ENCODE measurements at places on chromosomes 13 and 19. TPM values are rescaled to one million over a fixed set of nuclear protein-coding genes. Genes with fewer than 3 reads are reported as not detected.
A peak's percentile ranks its signal among the peaks of the same experiment; 100 is the strongest.

DNA sequence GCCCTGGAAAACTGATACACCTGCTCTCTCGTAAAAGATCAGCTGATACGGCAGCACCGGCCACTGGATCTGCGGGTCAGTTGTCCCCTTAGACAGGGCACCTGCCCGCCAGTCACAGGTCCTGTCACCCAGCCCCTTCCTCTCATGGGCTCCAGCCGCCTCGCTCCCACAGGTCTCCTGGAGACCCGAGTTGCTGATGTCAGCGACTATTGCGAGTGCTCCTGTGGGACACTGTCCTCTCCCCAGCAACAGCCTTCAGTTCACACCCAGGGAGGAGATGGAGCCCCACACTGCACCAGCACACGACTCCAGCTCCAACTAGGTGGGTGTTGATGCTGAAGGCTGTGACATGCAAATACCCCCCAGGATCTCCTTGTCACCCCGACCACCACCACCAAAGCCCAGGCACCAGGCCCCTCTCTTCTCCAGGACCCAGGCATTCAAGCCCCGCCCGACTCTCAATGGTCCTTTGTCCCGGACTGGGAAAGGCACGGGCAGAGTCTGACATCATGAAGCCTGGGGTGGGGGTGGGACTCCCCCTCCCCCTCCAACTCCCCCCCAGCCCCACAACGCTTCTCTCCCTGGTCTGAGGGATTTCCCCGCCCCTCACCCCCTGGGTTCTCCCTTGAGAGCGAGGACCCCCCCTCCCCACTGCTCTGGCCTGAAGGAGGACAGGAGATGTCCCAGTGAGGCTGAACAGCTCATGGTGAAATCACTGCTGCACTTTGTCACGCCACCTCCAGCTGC, 1.4 kb upstream of the MAG start:
- DNase-seq, result no peak
- no peak overlapping the region for H3K4me3 ChIP-seq
- no peaks in the 10 kb centered on the region for H3K36me3 ChIP-seq

DNA sequence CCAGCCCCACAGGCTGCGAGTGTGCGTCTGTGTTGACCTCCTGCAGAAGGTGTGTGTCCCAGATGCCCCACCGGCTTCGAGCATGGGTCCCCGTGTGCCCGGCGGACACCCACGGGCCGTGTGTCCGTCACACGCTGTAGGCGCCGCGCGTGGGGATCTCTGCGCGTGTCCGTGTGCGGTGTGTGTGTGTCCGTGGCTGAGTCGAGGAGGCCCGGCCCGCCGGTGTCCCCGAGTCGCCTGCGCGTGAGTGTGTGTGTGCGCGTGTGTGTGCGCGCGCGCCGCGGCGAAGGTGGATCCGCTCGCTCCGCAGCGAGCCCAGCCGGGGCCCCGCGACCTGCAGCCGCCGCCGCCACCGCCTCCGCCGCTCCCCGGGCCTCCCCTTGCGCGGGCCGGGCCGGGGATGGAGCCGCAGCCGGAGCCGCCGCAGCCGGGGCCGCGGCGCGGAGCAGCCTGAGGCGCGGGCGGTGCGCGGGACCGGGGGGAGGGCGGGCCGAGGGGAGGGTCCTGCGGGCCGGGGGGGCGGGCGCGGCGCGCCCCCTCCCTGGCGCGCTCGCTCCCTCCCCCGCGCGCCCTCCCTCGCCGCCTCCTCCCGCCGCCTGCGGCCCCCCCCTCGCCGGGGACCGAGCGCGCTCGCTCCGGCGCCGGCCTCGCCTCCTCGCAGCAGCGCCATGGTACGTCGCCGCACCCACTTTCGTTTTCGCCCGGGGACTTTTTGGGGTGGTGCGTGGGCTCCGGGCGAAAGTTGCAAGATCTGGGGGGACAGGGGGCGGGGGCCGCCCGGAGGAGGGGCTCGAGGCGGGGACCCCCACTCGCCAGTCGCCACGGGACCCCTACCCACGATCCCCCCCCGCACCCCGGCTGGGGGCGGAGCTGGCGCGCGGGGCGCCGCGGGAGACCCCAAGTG, 7.1 kb upstream of the NFIC start:
- peaks cover 14% of the 10 kb centered on the region for H3K4me1 ChIP-seq
- DNase-seq, result peak; percentile 57

DNA sequence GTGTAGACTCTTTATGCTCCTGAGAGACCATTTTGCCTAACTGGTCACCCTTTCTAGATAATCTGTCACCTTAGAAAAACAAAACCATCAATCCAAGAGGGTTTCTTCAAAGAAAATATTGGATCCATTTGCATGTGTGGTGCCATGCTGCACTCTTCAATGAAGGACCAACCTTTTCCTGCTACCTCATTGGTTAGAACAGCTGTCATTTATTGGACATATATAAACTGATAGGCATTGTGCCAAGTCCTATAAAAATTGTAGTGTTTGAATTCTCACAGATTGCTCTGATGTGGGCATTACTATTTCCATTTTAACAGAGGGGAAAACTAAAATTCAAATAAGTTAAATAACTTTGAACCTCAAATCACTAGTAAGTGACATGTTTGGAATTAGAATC, 333.2 kb downstream of the MYO16 start:
- DNase-seq, result peak; percentile 28
- H3K4me1 ChIP-seq, result peaks cover 5% of the 10 kb centered on the region

DNA sequence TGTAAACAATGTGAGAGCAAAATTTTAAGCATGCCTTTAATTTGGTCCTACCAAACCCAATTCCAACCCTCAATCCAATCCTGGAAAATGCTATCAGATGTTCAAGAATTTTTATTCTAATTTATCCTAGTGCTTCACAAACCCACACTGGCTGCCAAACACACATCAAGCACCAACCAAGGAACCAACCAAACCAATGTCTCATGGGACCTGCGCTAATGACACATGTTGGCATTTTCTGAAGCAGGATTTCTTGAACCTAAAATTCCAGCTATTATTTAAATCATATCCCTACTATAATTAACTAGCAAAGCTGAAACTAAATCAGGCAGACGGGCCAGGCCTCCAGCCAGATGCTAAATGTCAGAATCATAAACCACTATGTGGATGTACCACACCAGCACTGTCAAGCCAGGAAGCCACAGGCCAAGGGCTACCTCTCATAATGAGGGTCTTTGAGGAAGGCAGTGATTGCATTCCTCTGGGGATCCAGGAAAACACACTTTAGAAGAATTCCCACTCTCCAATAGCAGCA, 5.8 kb downstream of the LATS2 start:
- H3K36me3 ChIP-seq, result no peaks in the 10 kb centered on the region
- H3K27ac ChIP-seq, result peak overlapping the region; percentile 45
- no peak overlapping the region for H3K4me3 ChIP-seq

- no peaks in the 10 kb centered on the region for H3K36me3 ChIP-seq
- H3K27me3 ChIP-seq, result no peaks in the 10 kb centered on the region
- no peak overlapping the region for H3K27ac ChIP-seq
- DNase-seq, result no peak
Observed at GRCh38 chr13:30401347-30401746, 20.9 kb upstream of the UBE2L5 start.

GRCh38 chr13:29510651-29511084, 84.8 kb downstream of the SLC7A1 start:
- H3K36me3 ChIP-seq, result peaks cover 7% of the 10 kb centered on the region
- no peak overlapping the region for H3K4me3 ChIP-seq
- H3K4me1 ChIP-seq, result peaks cover 3% of the 10 kb centered on the region
- H3K27me3 ChIP-seq, result no peaks in the 10 kb centered on the region
- H3K27ac ChIP-seq, result no peak overlapping the region
- DNase-seq, result no peak

- no peaks in the 10 kb centered on the region for H3K27me3 ChIP-seq
- peaks cover 25% of the 10 kb centered on the region for H3K4me1 ChIP-seq
- no peak overlapping the region for H3K4me3 ChIP-seq
- H3K27ac ChIP-seq, result no peak overlapping the region
Observed at GRCh38 chr19:56111601-56112312, 9.3 kb downstream of the ZNF787 start.

- H3K4me3 ChIP-seq, result no peak overlapping the region
- no peak overlapping the region for H3K27ac ChIP-seq
- no peaks in the 10 kb centered on the region for H3K4me1 ChIP-seq
- H3K27me3 ChIP-seq, result no peaks in the 10 kb centered on the region
- DNase-seq, result no peak
- no peaks in the 10 kb centered on the region for H3K36me3 ChIP-seq
Observed at GRCh38 chr13:56201834-56202233, 938.9 kb upstream of the PRR20A start.

DNA sequence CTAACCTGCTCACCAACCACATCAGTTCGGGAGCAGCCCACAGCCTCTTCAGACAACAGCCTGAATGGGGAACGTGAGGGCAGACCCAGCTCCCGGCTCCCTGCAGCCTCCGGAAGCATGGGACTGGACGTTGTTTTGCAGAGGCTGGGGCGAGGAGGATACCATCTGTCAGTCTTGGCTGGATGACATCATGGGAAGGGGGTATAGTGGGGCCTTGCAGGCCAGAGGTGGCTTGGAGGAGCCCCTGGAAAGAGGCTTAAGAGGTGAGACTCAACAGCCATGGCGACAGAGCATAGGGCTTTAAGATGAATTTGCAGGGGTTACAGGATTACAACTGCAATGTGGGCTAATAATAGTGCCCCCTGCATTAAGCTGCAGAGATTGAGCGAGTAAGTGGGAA, 1.5 kb downstream of the FXYD3 start:
- no peaks in the 10 kb centered on the region for H3K27me3 ChIP-seq
- no peak overlapping the region for H3K27ac ChIP-seq
- no peak for DNase-seq
- H3K36me3 ChIP-seq, result no peaks in the 10 kb centered on the region
- H3K4me1 ChIP-seq, result no peaks in the 10 kb centered on the region

DNA sequence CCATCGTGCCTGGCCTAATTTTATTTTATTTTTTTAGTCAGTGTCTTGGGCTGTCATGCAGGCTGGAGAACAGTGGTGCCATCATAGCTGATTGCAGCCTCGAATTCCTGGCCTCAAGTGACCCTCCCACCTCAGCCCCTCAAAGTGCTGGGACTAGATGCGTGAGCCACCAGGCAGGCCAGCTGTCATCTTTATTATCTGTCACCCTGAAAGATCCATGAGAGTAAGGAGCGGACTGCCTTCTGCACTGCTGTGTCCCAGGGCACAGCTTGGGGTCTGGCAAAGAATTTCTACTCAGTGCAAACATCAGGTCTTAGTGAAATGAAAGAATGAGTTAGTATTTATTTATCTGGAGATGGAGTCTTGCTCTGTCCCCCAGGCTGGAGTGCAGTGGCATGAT, 9.5 kb upstream of the TLE5 start:
- DNase-seq, result no peak
- H3K4me3 ChIP-seq, result no peak overlapping the region
- no peaks in the 10 kb centered on the region for H3K36me3 ChIP-seq
- peaks cover 7% of the 10 kb centered on the region for H3K4me1 ChIP-seq
- no peaks in the 10 kb centered on the region for H3K27me3 ChIP-seq
- H3K27ac ChIP-seq, result no peak overlapping the region

- no peaks in the 10 kb centered on the region for H3K36me3 ChIP-seq
- peaks cover 54% of the 10 kb centered on the region for H3K4me1 ChIP-seq
- DNase-seq, result peak; percentile 86
- H3K27ac ChIP-seq, result peak overlapping the region; percentile 73
Observed at GRCh38 chr19:15297416-15298224, 34.7 kb downstream of the BRD4 start.

DNA sequence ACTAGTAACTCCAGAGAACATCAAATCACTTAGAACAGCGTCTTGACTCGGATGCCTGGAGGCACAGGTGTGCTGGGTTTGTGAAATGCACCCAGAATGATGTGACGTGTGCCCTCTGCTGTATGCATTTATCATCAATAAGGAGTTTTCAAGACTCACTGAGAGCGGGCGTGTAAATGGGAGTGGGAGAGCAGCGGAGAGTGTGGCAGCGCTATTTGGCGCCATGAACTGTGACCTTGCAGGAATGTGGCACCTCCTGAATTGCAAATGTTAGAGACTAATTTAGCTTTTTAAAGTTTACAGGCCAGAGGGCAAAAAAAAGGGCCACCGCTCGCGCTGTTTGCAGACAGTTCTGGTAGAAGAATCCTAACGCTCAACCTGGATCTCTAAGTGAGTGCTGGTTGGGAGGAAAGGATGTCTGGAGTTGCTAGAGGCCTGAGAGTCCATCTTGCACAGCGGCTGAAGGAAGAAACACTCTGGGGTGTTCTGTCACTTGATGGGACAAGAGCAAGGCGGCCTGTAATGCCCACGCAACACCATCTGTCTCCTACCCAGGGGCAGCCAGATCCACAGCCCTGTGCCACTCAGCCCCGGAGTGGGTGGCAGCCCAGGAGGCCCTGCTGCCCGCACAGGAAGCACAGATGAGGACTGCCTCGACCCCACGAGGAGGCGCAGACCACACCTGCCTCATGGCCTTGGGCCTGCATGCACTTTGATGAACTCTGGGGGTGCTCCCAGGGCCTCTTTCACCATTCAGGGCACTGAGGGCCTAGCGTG, 19.7 kb downstream of the RANBP3 start:
- DNase-seq, result no peak
- no peaks in the 10 kb centered on the region for H3K27me3 ChIP-seq
- H3K36me3 ChIP-seq, result peaks cover 1% of the 10 kb centered on the region
- H3K4me1 ChIP-seq, result peaks cover 40% of the 10 kb centered on the region

DNA sequence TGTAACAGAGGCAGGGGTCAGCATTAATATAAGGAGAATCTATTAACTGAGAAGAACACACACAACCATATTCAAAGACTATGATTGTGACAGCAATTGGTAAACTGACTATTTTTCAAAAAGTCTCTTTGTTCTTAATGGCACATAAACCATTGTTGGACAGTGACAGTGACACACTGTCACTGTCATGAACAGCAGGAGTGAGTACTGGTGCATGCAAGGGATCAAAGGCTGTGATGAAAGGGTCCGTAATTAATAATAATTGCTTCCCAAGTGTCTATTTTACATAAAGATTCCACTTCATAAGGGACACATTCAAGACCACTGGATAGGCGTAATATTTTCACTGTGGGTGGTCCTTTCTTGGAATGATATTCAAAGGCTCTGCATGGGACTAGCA, 50.7 kb downstream of the LHFPL6 start:
- no peak overlapping the region for H3K27ac ChIP-seq
- H3K4me3 ChIP-seq, result no peak overlapping the region
- DNase-seq, result no peak
- no peaks in the 10 kb centered on the region for H3K4me1 ChIP-seq
- H3K27me3 ChIP-seq, result no peaks in the 10 kb centered on the region

DNA sequence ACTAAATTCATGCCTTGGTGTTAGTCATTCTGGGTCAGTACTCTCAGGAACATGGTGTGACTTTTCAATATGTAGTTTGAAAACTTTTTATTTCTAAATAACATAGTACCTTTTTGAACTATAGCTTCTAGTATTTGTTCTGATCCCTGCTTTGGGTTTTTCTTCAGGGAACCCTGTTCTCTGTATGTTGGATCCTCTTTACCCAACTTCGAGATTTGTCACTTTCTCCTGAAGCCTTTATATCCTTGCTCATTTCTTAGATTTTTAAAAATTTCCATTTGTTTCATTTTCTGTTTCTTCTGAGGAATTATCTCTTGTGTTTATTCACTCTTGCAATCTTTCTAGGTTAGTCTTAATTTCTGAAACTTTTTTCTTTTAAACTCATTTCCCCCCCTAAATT, 12.4 kb upstream of the CHST8 start:
- no peak overlapping the region for H3K27ac ChIP-seq
- H3K27me3 ChIP-seq, result no peaks in the 10 kb centered on the region
- no peaks in the 10 kb centered on the region for H3K4me1 ChIP-seq
- H3K36me3 ChIP-seq, result no peaks in the 10 kb centered on the region
- no peak overlapping the region for H3K4me3 ChIP-seq

WDR87 gene
- not detected for total RNA-seq

UBE2L5 gene
- not detected for total RNA-seq

PLPPR2 gene
- 13.0 TPM for total RNA-seq

EML2 gene
- 34.7 TPM for total RNA-seq

Measured in fibroblast of lung (primary cell).